Fibroblast of gingiva (primary cell): ENCODE measurements at places on chromosomes 11 and 22.

- no peak for DNase-seq
Measured at GRCh38 chr11:67082071-67082791, 25.6 kb downstream of the RHOD start.

GRCh38 chr11:23124249-23124648 lies 264.0 kb upstream of the CCDC179 start:
- no peak for DNase-seq

DNA sequence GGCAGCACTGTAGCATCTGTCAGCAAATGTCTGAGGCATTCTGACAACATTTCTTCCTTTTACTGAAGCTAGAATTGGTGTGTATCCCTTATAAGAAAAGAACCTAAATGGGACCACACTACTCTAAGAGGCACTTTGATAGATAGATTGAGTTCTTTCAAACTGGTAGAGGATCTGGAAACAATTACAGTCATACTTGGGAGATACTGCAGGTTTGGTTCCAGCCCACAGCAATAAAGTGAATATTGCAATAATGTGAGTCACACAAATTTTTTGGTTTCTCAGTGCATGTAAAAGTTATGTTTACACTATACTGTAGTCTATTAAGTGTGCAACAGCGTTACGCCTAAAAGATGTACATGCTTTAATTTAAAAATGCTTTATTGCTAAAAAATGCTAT lies 96.9 kb downstream of the SBF2 start:
- peak; percentile 73 for DNase-seq

GRCh38 chr11:68012843-68013610 lies 2.9 kb downstream of the ALDH3B1 start:
- DNase-seq = peak; percentile 98

GRCh38 chr22:19840059-19840458 lies 14.6 kb downstream of the GNB1L start:
- no peak for DNase-seq

GRCh38 chr11:61810671-61811175 lies 6.1 kb downstream of the FADS1 start:
- DNase-seq = no peak
